ENCODE measurements at places on chromosomes 13 and 19. TPM values are rescaled to one million over a fixed set of nuclear protein-coding genes. Genes with fewer than 3 reads are reported as not detected.

GRCh38 chr13:66879988-66880387, 350.1 kb downstream of the PCDH9 start:
- no peak for DNase-seq

DNA sequence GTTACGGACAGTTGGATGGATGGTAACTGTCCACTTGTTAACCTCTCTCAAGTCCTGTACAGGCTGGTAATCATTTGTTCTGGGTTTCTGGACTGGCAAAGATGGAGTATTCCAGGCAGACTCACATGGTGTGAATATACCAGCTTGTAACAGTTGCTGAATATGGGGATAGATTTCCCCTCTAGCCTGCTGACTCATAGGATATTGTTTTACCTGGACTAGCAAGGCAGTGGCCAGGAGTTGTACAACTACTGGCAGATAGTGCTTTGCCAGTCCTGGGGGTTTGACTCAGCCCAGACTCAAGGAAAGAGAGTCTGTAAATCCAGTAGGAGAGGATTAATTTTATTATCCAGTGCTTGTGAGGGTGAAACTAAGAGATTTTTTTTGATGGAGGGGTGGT, 74.0 kb downstream of the ZNF100 start:
- no peak for DNase-seq

The IQCN gene
- total RNA-seq: 1.4 TPM

DNA sequence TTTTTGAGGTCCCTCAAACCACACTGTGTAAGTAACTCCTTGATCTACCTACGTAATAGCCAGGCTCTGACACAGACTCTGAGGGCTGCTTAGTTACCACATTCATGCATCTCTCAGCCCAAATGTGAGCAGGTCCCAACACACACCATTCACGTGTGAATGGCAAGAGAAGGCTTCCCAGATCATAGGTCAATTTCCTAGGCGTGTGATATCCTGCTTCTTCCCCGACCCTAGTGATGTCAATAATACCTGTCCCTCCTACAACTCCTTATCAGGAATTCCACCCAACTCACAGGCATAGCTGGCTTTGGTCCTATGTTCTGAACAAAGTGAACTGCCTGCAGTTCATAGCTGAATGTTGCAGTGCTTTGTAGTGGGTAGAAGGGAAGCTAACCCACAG, 334.5 kb downstream of the RFC3 start:
- DNase-seq: no peak

DNA sequence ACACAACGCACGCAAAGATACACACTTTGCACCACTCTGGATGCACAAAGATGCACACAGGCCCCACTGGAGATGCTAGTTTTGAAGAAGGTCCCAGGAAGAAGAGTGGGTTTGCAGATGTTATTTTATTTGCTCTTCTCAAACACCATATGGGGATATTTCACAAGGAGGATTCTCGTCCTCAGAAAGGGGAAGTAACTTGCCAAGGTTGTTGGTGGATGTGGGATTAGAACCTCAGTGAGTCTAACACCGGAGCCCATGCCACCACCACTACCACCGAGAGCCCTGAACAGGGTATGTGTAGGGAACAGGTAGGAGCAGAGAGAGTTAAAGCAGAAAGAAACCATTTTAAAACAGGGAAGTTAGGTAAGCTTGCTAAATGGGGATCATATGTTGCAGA, 9.6 kb upstream of the CEACAM6 start:
- no peak for DNase-seq

GRCh38 chr19:17530586-17530985, 19.1 kb downstream of the PGLS start:
- DNase-seq: peak; percentile 32

The TEKTIP1 gene
- 1.2 TPM for total RNA-seq

DNA sequence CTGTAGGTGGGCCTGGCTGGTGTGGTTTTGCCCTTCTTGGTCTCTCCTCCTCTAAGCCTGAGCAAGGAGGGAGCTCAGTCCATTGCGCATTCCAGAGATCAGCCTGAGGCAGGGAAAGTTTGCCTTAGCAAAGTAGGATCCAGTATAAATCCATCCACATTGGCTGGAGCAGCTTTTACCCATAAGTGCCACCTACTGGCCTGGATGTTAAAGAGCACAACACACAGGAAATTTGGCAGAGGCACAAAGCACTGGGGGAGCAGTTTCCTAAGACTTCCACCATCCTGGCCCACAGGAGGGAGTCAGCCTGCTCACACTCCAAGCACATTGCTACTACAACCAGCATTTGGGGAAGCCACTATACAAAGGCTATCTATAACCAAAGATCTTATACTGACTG, 1124.2 kb downstream of the SLITRK1 start:
- DNase-seq: no peak

GRCh38 chr13:59747529-59747928, 416.2 kb downstream of the DIAPH3 start:
- DNase-seq: no peak

The MYO1F gene
- total RNA-seq: 18.9 TPM

The KLHL1 gene
- not detected for total RNA-seq

GRCh38 chr19:35436477-35437405, 11.3 kb upstream of the FFAR2 start:
- no peak for DNase-seq

DNA sequence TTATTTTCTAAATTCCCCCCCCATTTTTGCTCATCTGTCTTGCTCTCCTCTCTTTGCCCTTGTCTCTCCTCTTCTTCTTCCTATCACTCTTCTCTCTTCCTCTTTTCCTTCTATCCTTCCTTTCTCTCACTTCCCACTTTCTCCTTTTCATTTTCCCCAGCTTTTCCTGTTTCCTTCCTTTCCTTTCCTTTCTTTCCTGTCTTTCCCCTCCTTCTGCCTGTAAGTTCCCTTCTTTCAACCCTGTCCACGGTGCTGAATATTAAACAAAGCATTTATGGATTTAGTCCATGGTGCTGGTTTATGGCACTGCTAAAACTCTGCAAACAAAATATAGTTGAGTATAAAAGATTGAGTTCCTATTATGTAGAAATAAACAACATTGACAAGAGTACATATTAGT, 27.6 kb downstream of the SCEL start:
- DNase-seq: no peak

- DNase-seq: no peak
These were observed 260.9 kb downstream of the COG6 start for GRCh38 chr13:39916330-39916729.

DNA sequence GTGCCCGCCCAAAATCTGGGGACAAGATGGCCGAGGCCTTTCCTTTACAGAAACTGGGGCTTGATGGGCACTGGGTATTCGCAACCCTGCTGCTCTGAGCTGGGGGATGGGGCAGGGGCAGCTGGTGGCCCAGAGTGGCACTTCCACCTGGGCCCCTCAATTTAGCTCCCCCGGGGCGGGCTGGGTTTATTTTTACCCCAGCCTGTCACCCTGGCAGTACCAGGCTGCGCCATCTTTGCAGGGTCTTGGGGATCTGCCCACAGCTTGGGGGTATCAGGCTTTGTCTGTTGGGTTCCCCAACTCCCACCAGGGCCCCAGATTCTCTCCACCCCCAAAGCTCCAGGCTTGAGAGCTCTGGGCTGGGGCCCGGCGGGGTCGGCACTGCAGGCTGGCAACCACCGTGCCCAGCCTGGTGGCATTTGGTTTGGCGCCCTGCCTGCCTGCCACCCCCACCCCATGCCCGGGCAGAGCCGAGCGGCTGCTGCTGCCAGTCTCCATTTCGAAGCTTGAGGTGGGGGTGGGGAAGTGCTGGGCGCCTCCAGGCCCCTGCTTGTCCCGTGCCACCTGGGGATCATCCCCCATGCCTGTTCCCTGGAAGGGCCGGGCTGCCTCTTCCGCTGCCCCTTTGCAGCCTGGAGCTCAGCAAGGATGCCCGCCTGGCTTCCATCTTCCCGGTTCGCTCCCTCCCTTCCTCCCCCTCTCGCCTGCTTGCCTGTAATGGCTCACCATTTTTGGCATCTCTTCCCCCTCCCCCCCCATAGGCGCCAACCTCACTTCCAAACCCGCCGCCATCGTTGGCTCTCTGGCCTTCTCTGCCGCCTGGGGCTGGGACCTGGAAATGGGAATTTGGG, 11.4 kb downstream of the NFIX start:
- no peak for DNase-seq

The PRODH2 gene
- not detected for total RNA-seq

The SMIM44 gene
- not detected for total RNA-seq

The SLC6A16 gene
- total RNA-seq: 1.3 TPM

- DNase-seq: no peak
These were observed 499.5 kb upstream of the SLITRK6 start for GRCh38 chr13:86298725-86299124.

- no peak for DNase-seq
These were observed 294.9 kb downstream of the NDFIP2 start for GRCh38 chr13:79775830-79776229.

The PPP6R1 gene
- total RNA-seq: 39.4 TPM

GRCh38 chr19:49423985-49424303, 703 bp upstream of the PTH2 start:
- no peak for DNase-seq

The FOXO1 gene
- 33.6 TPM for total RNA-seq

DNA sequence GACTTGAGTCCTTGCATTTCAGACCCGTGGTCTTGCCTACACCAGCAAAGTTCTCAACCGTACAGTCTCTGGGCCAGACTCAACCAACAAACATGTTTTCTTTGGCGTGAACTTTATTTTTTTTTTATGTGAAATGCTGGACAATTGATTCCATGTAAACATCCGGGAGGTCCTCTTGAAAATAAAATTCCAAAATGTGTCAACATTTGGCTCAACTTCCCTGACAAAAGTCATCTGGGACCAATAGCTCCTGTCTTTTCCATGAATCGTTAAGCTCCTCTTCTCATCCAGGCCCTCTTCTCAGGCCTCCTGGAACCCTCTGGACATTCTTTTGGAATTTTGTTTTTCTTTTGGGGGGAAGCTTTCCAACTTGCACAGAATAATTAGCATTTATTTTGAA, 2.7 kb downstream of the ALDH16A1 start:
- no peak for DNase-seq

- peak; percentile 80 for DNase-seq
These were observed 9.7 kb upstream of the USE1 start for GRCh38 chr19:17205237-17206140.

The LGALS14 gene
- total RNA-seq: not detected

The GARRE1 gene
- 22.5 TPM for total RNA-seq

- no peak for DNase-seq
These were observed 543.3 kb upstream of the SPRY2 start for GRCh38 chr13:80884056-80884785.

The RPL28 gene
- total RNA-seq: 697 TPM

The ZNF534 gene
- total RNA-seq: 0.50 TPM

The ENOX1 gene
- 2.6 TPM for total RNA-seq

GRCh38 chr19:39684267-39684666, 20.0 kb upstream of the LGALS14 start:
- no peak for DNase-seq

- DNase-seq: no peak
These were observed 71.6 kb upstream of the ZDHHC20 start for GRCh38 chr13:21530656-21531055.

DNA sequence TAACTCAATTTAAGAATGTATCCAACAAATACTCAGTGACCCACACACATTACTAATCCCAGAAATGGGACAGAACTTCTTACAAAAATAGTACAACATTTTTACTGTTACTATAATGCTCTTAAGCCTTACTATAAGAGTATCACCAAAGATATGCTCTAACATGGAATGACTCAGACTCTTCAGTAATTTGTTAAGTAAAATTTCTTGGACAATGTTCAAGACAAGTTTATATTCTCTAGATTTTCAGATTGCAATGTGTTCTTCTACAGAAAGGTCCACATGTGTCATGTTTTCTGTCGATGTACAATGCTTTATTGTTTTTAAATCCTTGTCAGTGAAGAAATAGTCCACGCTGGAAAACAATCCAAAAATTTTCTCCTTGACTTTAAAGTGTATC, 66.3 kb upstream of the RFXAP start:
- DNase-seq: no peak

GRCh38 chr13:77918391-77919245, at the start of gene EDNRB:
EDNRB (minus strand) TSS chr13:77918831; CDS start chr13:77918573, 258 bp downstream.
- peak; percentile 74 for DNase-seq

DNA sequence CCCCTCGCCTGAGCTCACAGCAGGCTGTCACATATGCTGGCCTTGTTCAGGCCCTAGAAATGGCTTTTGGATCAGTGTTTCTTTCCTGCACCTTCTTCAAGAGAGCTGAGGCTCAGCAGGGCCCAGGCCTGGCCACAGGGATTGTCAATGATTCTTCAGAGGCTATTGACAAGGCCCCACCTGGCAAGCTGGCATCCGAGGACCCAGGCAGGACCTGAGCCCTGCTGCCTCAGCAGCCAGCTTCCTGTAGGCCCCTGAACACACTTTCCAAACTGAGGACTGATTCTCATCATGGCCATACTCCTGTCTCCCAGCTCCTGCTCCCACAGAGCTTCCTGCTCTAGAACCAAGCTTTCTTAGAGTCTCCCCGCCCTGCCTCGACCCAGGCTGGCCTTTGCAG, 136.8 kb downstream of the UQCRFS1 start:
- no peak for DNase-seq

- no peak for DNase-seq
These were observed 13.3 kb upstream of the LILRB1 start for GRCh38 chr19:54616821-54617560.

DNA sequence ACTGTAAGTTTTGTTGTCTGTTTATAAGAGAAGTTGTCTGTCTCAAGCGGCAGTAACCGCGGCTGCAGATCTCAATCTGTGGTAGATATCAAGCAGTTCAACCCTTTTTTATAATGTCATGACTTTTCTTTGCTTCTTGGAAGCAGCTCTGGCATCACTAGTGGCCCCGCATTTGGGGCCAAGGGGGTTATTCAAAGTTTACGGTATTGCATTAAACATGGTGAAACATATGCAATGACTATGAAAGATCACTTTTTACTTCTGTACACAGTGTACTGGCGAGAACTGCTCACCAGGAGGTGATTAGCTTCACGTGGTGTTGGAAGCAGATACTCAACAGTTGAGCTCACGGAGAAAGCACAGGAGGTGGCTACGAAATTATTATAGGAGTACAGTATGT, 4.6 kb upstream of the FFAR3 start:
- peak; percentile 34 for DNase-seq

DNA sequence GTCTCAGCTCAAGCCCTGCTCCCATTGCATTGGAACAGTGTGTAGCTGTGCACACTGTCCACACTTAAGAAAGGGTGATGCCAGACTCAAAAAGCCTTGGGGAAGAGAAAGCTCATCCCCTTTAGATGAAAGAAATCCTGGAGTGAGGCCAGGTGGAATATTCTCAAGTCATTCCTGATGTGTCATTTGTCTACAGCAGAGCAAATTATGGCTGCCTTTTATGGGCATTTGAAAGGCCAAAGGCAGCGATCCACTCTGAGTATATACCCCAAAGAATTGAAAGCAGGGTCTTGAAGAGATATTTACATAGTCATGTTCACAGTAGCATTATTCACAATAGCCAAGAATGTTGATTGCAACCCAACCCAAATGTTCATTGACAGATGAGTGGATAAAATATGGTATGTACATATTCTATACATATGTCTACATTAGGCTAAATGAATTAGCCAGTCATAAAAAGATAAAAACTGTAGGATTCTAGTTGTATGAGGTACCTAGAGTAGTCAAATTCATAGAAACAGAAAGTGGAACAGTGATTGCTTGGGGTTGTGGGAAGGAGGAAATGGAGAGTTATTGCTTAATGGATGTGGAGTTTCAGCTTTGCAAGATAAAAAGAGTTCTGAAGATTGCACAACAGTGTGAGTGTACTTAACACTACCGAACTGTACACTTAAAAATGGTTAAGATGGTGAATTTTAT, 214.9 kb downstream of the KCNRG start:
- DNase-seq: no peak
